ENCODE measurements at places on chromosomes 5 and 9. TPM values are rescaled to one million over a fixed set of nuclear protein-coding genes. Genes with fewer than 3 reads are reported as not detected.

BTNL3 gene
- polyA plus RNA-seq, result 0.07 TPM

PAPPA gene
- 14.8 TPM for polyA plus RNA-seq

SHOC1 gene
- 1.4 TPM for polyA plus RNA-seq

HTR4 gene
- 0.11 TPM for polyA plus RNA-seq

CLTA gene
- polyA plus RNA-seq, result 297 TPM

- no peak for DNase-seq
Measured at GRCh38 chr9:68802525-68803015, 97.5 kb downstream of the PIP5K1B start.

GRCh38 chr9:10104774-10105173 is 508.0 kb downstream of the PTPRD start:
- no peak for DNase-seq

GRCh38 chr5:115766608-115767007 is 49.9 kb downstream of the CDO1 start:
- no peak for DNase-seq

DNA sequence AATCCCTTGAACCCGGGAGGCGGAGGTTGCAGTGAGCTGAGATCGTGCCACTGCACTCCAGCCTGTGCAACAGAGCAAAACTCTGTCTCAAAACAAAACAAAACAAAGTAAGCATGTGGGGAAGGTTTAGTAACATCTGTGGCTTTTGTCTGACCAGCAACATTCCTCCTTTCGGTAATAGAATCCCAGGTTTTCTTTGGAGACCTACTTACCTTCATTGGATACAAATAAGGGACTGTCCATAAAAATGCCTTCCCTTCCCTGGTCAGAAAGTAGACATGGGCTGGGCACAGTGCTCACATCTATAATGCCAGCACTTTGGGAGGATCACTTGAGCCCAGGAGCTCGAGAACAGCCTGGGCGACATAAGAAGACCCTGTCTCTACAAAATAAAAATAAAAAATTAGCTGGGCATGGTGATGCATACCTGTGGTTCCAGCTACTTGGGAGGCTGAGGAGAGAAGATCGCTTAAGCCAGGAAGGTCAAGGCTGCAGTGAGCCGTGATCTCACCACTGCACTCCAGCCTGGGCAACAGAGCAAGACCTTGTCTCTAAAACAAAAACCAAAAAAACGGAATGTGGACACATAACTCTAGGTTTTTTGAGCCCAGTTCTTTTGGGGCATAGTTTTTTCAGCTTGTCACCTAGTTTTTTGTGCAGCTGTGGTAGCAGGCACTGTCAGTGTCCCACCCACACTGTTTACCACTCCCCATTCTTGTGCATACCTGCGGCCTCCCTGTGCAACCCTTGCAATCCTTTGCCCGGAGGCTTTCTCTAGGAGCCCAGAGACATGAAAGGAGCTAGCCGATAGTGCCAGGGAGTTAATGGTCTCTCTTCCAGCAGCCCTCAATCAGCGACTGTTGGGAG is 9.0 kb upstream of the SPINK4 start:
- DNase-seq, result no peak

DNA sequence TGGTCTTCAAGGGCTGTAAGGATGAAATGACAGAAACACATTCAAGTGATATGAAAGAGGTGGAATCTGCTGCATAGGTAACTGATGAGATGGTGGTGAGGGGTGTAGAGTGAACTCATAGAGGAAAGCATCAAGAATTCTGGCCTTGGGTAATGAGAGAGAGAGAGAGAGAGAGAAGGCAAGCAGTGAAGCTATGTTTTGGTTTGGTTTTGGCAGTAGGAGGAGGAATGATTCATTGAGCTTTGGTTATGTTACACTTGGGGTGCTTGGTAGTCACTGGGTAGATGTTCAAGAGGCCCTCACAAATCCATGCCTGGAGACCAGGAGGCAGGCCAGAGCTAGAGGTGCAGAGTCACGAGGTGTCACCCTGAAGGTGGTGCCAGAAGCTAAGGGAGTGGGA is 89.5 kb downstream of the EGFLAM start:
- DNase-seq, result no peak

- DNase-seq, result no peak
Measured at GRCh38 chr5:171355302-171355724, 32.3 kb upstream of the NPM1 start.

GRCh38 chr9:128414461-128414860 is 6.2 kb upstream of the CERCAM start:
- no peak for DNase-seq

- no peak for DNase-seq
Measured at GRCh38 chr9:109013679-109014607, 644 bp upstream of the CTNNAL1 start.

DNA sequence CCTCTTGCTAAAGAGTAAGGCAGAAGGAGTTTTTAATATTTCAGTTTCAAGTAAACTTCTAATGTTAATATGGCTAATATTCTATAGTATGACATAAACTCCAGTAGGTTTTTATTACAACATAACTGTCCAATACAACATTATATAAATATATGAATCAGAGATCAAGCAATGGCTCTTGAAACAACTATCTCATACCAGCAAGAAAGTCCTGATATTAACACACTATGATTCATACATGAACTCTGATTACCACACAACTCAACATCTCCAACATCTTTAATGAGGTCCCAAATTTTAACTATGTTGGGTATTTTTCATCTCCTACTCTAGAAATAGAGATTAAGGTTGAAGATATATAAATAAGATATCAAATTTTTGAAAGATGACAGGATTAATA is 878.3 kb downstream of the TLE1 start:
- no peak for DNase-seq
